ENCODE measurements at places on chromosomes 5 and 9. TPM values are rescaled to one million over a fixed set of nuclear protein-coding genes. Genes with fewer than 3 reads are reported as not detected.
A peak's percentile ranks its signal among the peaks of the same experiment; 100 is the strongest.

DNA sequence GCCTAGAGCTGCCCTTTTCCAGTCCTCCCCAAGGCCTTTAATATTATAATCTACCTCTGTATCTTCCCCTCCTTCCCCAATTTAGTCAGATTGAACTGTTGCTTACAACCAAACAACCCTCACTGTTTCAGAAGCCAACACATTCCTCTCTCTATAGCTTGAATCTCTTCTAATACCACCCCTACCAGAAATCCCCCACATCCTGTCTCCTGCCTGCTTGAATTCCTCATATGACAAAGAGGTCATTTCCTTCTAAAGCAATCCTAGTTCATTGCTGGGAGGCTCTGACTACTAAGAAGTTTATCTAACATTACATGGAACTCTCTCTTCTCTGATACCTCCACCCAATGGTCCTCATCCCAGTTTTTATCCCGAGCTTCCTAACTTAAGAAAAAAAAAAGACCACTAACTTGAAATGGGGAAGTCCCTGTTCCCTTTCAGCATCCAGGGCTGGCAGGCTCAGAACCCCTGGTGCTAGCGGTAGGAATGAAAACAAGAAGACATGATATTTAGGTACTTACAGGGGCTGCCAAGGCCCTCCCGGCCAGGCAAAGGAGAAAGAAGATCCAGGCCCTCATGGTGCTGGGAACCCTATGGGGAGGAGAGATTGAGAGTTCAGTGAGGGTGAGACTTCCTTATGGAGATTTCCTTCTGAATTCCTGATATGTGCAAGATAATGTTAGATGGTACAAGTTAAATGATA lies 11.0 kb downstream of the SPARC start:
- no peak for DNase-seq

The TXNDC8 gene
- not detected for total RNA-seq

DNA sequence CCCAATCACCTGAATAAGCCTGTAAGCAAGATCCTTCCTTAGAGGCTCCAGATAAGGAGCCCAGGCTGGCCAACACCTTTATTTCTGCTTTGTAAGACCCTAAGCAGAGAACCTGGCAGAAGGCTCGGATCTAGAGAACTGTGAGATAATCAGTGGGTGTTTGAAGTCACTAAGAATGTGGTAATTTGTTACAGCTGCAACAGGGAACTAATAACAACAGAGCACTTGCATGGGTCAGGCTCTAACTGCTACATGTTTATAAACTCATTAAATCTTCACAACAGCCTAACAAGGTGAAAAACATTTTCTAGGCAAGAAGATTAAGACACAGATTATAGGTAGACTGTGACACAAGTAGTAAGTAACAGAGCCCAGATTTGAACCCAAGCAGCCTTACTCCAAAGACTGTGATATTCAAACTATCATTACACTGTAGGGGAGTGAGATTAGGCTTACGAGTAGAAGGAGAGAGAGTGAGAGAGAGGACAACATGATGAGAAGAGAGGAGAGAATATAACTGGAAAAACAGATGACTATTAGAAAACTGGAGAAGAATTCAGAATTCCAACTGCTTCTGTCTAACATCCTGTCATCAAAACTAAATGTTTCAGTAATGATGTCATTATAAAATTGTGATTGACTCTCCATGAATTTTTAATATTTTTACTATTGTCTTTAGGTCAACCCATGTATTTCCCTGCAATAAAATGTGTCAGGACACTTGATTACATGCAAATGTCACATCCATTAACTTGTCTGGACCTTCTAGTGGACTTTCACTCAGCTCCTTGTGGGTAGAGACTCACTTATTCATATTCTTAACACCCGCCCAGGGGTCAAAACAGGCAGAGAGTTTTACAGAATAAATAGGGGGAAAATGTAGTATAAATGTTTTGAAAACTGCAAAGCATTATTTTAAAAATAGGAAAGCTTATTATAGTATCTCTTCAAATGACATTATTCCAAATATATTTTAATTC lies 290.9 kb upstream of the RGMB start:
- DNase-seq: no peak

The ANKRD33B gene
- total RNA-seq: 2.3 TPM

- peak; percentile 91 for DNase-seq
These were observed 18.8 kb downstream of the SLC1A1 start for GRCh38 chr9:4508907-4509589.

The ABCA2 gene
- 3.0 TPM for total RNA-seq

The MYOZ3 gene
- 2.2 TPM for total RNA-seq

The MTAP gene
- 37.0 TPM for total RNA-seq

The C5orf58 gene
- total RNA-seq: not detected

The CNTLN gene
- total RNA-seq: 5.6 TPM

DNA sequence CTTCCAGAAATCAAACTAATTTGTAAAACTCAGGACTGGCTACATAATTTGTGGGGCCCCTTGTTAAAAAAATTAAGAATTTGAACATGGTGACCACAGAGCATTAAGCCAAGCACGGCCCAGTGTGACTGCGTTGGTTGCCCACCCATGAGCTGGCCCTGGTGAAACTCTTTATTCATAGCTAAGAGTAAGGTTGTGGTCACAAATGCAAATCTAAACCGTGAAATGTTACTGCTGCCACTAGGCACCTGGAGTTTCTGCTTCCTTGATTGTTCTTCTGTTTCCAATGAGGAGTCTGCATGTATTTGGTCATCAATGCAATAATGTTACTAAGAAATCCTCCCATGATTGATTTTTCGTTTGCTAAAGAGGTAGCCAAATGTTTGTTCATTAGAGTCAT lies 4.2 kb downstream of the GCNT1 start:
- no peak for DNase-seq

DNA sequence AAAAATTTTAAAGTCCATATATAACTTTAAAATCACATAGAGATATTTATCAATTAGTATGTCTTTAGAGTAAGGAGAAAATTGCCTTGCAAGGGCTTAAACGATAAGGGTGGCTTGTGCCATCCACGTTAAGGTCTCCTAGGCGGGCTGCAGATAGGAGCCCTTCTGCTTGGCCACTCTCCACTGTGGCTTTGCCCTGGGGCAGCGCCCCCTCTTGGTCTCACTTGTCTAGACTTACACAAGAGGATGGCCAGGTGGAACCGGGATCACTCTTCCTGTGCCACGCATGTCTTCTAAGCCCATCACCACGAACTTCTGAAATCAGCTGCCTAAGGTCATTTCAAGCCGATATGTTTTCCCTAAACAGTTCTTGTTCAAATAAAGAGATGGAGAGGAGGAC lies 2.9 kb downstream of the FPGS start:
- DNase-seq: no peak

DNA sequence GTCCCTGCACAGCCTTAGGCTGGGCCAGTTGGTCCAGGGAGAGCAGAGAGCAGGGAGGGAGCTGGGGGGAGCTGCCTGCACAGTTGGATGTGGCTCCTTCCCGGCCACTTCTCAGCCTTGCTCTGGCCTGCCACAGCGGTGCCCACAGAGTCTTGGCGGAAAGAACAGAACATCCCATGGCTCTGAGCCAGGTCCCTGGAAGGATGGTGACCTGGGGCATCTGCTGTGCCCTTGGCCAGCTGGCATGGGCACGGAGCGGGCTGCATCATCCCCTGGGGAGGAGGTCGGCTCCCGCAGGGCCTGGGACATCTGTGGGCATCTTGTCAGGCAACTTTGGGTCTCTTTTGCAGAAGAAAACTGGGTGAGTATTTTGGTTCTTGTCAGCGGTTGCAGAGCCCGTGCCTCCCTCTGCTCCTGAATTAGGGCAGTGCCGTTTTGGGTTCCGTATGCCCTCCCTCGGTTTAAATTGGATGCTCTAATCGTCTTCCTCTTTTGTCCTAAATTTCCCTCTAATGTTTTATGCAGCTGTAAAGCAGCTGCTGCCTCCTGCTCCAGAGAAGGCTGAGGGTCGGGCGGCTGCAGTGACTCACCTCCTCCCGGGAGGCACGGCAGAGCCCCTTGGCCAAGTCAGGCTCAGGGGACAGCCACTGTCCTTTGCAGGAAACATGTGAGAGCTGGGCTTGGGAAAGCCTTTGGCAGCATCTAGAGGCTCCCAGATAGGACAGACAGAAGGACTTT lies 10.5 kb upstream of the NACC2 start:
- DNase-seq: no peak

GRCh38 chr5:31827867-31828266 lies 188.9 kb downstream of the PDZD2 start:
- no peak for DNase-seq

The RANBP3L gene
- not detected for total RNA-seq

DNA sequence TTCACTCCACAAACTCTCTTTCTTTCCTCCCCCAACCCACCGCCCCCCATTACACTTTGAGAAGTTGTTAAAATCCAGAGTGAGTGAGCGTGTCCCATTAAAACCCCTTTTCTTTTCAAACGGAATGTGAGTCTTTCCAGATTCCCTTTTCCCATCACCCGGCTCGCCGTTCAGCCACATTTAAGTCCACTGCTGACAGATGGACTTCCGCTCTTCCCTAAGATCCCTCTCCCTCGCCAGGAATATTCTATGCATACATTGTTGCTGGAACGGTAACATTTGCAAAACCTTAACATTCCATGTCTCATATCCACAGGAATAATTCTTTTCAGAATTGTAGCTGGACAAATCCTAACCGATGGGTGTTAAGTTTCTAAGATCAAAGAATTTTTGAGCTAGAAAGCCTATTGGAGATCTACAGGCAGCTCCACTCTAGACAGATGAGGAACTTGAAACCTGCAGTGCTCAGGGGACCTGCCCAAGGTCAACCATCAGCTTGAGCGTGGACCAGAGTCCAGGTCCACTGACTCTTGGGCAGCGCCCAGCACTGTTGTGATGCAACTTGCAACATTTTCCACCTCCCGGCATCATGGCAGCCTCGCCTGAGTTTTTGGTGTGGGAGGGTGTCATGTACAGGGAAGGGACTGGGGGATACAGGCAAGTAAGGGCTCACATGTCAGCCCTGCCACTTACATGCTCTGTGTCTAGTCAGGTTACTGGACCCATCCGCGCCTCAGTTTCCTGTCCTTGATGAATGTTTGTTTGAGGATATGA lies 500.1 kb downstream of the CCDC171 start:
- DNase-seq: no peak

GRCh38 chr5:107431998-107432397 lies 238.7 kb downstream of the EFNA5 start:
- DNase-seq: no peak

GRCh38 chr5:149521739-149522685 lies 29.2 kb downstream of the CSNK1A1 start:
- no peak for DNase-seq

DNA sequence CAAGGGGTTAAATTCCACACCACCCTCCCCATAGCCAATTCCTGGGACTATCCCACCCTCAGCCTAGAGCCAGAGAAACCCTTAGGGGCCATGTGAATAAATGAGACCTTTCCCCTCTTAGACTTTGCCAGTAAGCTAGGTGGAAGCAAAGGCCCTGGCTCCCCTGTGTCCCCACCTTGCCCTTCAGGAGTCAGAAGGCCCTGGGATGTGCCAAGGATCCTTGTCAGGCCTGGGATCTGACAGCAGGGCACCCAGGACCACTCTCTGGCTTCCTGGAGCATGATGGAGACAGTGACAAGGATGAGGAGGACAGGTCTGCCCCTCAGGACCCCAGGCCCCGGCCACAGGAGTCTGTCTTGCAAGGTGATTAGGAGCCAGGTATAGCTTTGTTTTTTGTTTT lies 125.0 kb upstream of the HAND1 start:
- DNase-seq: no peak

The PCDHB5 gene
- total RNA-seq: 0.63 TPM

- DNase-seq: no peak
These were observed 144.8 kb downstream of the GADD45G start for GRCh38 chr9:89749500-89750116.

- no peak for DNase-seq
These were observed 839.3 kb upstream of the WWC1 start for GRCh38 chr5:167452136-167452535.

GRCh38 chr5:6340100-6340499 lies 38.2 kb downstream of the MED10 start:
- no peak for DNase-seq

The TBC1D9B gene
- total RNA-seq: 69.0 TPM

DNA sequence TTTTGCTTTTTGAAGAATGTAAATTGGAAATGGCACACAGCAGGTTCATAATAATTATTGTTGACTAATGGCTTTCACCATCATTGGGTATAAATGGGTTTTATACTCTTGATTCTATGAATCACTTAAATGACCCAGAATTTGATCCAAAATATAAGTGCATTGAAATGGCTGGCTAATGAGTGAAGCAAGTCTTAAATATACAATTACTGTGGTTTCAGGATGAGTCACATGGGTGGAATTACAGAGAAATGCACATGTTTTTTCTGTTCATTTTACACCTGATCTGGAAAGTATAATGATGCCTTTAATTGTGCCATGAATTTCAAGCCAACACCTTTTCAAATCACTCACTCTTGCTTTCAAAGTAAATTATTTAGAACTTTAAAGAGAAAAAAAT lies 380.8 kb upstream of the CD180 start:
- peak; percentile 15 for DNase-seq

DNA sequence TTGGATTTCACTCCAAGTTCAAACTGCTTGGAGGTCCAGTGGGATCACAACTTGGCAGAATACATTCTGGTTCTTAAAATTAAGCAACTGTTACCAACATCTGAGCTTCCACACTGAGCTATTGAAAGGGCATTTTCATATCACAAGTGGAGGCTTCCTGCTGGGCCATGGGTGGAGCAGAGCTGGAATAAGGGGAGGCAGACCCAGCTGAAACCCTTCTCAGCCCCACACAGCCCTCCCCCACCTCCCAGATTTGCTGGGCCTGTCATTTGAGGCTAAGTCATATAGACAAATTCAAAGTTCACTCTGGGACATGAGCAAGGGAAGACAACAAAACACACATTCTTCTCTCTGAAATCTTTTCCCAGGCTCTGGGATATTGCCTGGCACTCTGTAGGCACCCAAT lies 79.9 kb downstream of the ACTL7B start:
- no peak for DNase-seq

DNA sequence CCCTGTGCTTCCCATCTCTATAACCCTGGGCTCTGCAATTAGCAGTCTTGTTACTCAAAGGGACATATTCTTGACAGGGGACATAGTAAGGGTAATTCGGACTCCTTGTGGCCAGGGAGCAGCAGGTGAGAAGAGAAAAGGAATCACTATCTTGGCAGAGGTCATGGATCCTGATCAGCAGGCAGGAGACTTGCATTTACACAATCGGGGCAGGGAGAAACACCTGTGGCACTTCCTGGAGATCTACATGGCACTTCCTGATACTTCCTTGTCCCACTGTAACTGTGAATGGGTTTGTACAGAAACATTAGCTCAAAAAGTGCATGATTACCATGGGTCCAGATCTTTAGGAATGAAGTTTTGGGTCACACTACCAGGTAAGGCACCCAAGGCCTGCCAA lies 29.2 kb downstream of the DEPDC1B start:
- no peak for DNase-seq

DNA sequence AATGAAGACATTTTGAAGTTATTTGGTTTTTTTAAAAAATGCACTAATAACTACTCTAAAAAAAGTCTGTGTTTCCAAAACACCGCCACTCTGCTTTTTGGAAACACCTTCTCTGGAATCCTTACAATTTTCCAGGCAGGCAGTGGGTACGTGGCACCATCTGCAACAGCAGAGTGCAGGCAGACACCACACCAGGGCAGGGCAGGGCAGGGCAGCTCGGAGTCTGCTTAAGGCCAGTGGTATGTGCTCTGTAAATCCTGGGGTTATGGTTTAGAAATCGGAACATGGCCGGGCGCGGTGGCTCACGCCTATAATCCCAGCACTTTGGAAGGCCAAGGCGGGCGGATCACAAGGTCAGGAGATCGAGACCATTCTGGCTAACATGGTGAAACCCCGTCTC lies 97.6 kb downstream of the TLE1 start:
- DNase-seq: no peak

All from epithelial cell of proximal tubule (primary cell).